ENCODE measurements at places on chromosomes 3 and 15. TPM values are rescaled to one million over a fixed set of nuclear protein-coding genes. Genes with fewer than 3 reads are reported as not detected.

Gene CIDEC
- total RNA-seq = not detected

Gene COL6A5
- not detected for total RNA-seq

Gene UMPS
- 39.0 TPM for total RNA-seq

Gene SOX14
- total RNA-seq = not detected

Gene CLEC3B
- 0.57 TPM for total RNA-seq

Data from bladder microvascular endothelial cell (primary cell).